Renal pelvis (tissue), 12 donors: ENCODE measurements at places on chromosomes 11 and 22. TPM values are rescaled to one million over a fixed set of nuclear protein-coding genes. Genes with fewer than 3 reads are reported as not detected.
A peak's percentile ranks its signal among the peaks of the same experiment; 100 is the strongest.

Gene MAPK12
- 17.2 TPM for polyA plus RNA-seq

- no peak for DNase-seq
Measured at GRCh38 chr11:61851113-61851899, 23.2 kb downstream of the FADS2 start.

Gene MS4A7
- polyA plus RNA-seq = 4.7 TPM

Gene CCDC116
- polyA plus RNA-seq = 0.41 TPM

- DNase-seq = no peak
Measured at GRCh38 chr11:61553373-61554171, 27.3 kb downstream of the SYT7 start.

DNA sequence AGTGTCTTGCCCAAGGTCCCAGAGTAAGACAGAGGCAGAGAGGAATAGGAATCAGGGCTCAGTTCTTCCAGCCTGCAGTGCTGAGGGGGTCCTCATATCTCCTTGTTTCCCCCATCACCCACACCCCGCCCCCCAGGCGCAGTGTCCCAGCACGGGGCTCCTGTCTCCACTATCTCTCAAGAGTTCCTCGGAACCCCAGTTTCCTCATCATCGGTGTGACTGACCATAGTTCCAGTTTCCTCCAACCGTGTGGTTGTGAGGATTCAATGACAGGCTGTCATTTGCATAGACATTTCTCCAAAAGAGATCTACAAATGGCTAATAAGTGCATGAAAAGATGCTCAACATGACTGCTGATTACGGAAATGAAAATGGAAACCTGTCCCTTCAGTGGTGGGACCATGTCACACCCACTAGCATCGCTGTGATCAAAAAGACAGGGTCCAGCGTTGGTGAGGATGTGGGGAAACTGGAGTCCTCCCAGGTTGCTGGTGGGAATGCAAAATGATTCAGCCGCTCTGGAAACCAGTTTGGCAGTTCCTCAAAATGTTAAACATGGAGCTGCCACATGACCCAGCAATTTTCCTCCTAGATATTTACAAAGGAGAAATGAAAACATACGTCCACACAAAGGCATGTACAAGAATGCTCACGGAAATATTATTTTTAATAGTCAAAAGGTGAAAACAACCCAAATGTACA is 31.8 kb upstream of the PDGFB start:
- DNase-seq = no peak

- DNase-seq = no peak
Measured at GRCh38 chr22:49329636-49330035, 498.0 kb downstream of the BRD1 start.

DNA sequence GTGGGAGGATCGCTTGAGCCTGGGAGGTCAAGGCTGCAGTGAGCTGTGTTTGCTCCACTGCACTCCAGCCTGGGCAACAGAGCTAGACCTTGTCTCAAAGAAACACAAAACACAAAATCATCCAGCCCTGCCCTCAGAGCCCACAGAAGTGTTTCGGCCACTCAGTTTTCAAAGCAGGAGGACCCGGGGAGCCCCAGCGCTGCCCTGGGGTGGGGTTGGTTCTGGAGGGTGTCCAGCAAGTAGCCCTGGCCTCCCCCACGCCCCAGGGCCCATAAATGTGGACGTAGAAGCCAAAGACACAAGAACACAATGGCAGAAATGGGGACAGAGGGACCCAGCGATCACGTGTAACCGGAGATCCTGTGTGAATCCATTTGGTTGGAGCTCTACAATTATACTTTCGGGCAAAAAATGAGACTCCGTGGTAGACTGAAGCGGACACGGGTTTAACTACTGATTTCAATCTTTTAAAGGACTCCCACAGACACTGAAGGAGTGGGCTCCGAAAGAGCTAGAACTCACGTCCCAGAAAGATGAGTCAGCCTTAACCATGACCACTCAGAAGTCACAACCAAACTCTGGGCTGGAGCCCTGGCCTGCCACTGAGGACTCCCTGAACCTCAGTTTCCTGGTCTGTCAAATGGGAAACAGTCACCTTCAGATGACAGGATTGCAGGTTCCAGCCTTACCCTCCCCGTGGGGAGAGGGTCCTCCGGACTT is 9.0 kb upstream of the CYTH4 start:
- DNase-seq = no peak

GRCh38 chr11:73493956-73494598 is 103.8 kb downstream of the FAM168A start:
- DNase-seq = no peak

- no peak for DNase-seq
Measured at GRCh38 chr11:77130763-77131513, 2.9 kb downstream of the MYO7A start.

DNA sequence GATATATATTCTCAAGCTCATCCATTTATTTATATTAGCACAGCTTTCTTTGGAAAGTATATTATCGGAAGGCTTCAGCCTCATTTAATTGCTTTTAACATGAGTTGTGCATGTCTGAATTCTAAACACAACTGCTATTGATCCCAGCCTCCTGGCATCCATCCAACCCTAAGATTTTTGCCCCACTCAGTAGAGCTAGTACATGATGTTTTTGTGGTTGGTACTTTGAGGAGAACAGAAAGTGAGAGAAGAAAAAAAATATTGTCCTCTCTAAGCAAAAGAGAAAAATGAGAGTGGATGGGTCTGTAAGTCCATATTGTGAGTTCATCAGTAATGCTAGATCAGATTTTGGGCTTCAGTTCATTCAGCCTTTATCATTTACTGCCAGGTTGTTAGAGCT is 198.7 kb downstream of the DDX10 start:
- no peak for DNase-seq

GRCh38 chr11:8192016-8192895 is 23.4 kb upstream of the RIC3 start:
- DNase-seq = peak; percentile 42

Gene SLC5A1
- polyA plus RNA-seq = 0.52 TPM

GRCh38 chr11:69636512-69637197 is 4.3 kb upstream of the CCND1 start:
- peak; percentile 85 for DNase-seq

- no peak for DNase-seq
Measured at GRCh38 chr22:38465673-38466490, 2.0 kb upstream of the KDELR3 start.
